ENCODE measurements at places on chromosomes 3 and 15.

DNA sequence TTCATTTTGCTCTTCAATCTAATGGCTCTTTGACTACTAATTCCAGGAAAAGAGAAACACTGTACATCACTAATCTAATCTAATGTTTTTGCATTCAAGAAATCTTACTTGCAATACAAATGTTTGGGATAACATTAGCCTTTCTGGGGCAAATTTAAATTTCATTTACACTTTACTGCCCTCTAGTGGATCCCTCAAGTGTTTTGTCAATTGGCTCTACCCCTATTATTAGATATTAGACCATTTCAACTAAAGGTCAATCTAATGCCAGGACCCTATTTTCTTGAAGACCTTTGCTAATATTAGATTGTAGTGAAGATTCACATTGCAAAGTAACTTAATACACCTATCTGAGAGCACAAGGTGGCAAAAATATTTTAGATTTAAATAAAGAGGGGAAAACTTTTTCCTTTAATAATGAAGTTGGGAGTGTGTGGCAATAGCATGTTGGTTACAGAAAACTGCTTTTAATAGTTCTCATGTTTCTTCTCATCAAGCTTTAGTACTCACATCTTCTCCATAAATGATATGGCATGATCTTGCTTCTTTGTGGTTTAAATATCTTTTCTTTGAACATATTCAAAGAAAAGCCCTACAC is 5.0 kb downstream of the C2CD4A start:
- no peak for DNase-seq

DNA sequence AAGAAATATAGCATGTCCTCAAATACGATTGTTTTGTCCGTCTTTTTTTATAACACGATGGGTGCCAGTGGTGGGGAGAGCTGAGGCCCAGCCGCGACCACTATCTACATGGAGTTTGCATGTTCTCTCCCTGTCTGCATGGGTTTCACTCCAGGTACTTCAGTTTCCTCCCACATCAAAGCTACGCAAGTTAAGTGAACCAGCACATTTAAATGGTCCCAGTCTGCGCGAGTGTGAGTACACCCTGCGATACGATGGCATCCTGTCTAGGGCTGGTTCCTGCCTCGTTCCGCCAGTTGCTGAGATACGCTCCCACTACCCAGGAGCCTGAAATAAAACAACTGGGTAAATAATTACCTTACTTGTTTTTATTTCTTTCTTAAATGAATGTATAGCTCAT is 40.6 kb downstream of the ATP13A3 start:
- DNase-seq, result no peak

GRCh38 chr15:67163180-67163579 is 91.3 kb downstream of the AAGAB start:
- no peak for DNase-seq

DNA sequence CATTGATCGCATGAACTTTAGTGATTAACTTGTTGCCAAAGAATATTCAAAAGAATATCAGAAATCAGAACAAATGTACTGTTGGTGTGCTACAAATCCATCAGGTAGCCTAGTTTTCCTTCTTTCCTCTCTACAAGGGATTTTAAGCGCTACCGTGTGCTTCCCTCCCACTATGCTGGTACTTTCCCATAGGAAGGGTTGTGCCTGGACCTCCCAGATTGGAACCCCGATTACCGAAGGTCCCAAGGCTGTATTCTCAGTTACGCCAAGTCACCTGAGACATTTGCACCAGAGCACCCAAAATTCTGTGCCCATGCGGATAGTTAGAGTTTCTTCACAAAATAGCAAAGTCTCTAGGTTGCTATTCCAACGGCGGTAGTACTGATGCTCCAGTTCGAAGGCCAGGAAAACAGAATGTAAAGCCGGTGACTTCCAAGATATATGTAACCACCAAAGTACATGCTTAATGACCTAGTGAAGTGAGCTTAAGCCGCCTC is 23.4 kb upstream of the GATM start:
- no peak for DNase-seq

- no peak for DNase-seq
Measured at GRCh38 chr3:124478830-124479229, 251.4 kb upstream of the UMPS start.

- no peak for DNase-seq
Measured at GRCh38 chr15:92053753-92054316, 200.3 kb downstream of the SLCO3A1 start.

DNA sequence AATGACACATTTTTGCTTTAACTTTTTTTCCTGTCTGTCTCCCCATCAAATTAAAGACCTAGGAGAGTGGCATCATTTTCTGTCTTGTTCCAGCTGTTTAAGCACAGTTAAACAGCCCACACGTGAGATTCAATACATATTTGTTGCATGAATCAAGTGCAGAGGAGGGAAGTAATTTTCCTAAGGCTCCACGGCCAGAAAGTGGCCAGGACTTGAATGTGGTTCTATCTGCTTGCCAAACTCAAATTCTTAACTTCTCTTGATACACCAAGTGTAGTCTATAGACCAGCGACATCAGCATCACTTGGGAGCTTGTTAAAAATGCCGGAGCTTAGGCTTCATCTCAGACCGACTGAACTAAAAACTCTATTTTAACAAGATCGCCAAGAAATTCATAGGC is 724.8 kb upstream of the CFAP20DC start:
- no peak for DNase-seq

DNA sequence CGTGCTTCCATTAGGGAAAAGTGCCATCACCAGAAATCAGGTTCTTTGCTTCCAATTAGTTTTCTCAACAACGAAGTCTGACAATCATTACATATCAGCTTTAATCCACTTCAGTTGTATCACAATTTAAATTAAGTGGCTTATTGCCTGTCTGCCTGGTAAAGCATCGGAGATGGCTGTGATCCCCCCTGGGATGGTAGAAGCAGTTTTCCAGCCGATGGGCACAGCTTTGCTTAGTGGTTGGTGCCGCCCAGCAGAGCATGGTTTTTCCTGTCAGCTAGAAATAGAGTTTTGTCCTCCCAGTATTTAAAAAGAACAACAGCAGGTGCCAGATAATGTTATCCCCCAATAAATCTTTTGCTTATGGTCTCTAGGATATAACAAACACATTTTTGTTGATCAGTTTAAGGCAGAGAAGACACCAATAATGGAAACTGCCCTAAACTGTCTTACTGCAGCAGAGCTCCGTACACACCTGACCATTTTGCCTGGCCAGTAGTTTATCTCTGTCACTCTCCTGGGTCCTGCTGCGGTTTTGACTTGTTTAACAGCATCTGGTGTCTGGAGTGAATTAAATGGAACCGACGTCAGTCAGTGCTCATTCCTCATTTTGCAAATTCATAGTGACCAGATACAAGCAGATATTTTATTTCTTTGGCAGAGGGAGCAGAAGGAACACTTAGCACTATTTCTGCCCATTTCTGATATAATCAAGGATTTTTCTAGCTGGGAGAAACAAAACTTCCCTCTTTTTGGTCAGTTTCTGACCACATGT is 79.1 kb downstream of the SLC49A4 start:
- DNase-seq, result no peak

- no peak for DNase-seq
Measured at GRCh38 chr15:89205991-89206585, 15.3 kb downstream of the RLBP1 start.

- DNase-seq, result no peak
Measured at GRCh38 chr3:25412269-25412668, 15.8 kb upstream of the RARB start.

All from forelimb muscle (tissue), 1 donor.